ENCODE measurements at places on chromosomes 13 and 19. TPM values are rescaled to one million over a fixed set of nuclear protein-coding genes. Genes with fewer than 3 reads are reported as not detected.
A peak's percentile ranks its signal among the peaks of the same experiment; 100 is the strongest.

DNA sequence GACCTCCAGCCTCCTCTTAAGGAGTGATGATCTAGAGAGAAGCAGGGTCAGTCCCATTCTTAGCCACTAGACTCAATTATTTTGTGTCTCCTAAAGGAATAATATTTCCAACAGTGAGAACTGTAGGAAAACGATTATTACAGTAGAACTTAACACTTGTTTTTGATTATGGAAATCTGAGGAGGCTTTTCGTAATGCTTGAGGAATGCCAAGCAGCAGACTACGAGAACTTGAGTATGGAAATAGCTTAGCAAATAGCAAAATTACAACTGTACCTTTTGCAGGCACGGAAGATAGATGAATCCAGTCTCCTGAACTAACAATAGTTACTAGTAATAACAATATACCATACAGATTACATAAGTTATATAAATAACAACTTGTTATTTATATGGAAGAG, 12.2 kb downstream of the BRD4 start:
- DNase-seq, result no peak
- peaks cover 86% of the 10 kb centered on the region for H3K4me1 ChIP-seq
- H3K4me3 ChIP-seq, result no peak overlapping the region
- H3K27me3 ChIP-seq, result no peaks in the 10 kb centered on the region

GRCh38 chr19:28303502-28303901, 909.4 kb downstream of the UQCRFS1 start:
- H3K27me3 ChIP-seq, result no peaks in the 10 kb centered on the region
- H3K36me3 ChIP-seq, result no peaks in the 10 kb centered on the region
- H3K27ac ChIP-seq, result no peak overlapping the region
- H3K4me3 ChIP-seq, result no peak overlapping the region
- H3K4me1 ChIP-seq, result no peaks in the 10 kb centered on the region

GRCh38 chr13:82062772-82063171, 1721.8 kb upstream of the SPRY2 start:
- no peak overlapping the region for H3K27ac ChIP-seq
- DNase-seq, result no peak
- no peaks in the 10 kb centered on the region for H3K4me1 ChIP-seq
- no peaks in the 10 kb centered on the region for H3K27me3 ChIP-seq
- H3K4me3 ChIP-seq, result no peak overlapping the region
- no peaks in the 10 kb centered on the region for H3K36me3 ChIP-seq

Gene KLK3
- 0.63 TPM for total RNA-seq

DNA sequence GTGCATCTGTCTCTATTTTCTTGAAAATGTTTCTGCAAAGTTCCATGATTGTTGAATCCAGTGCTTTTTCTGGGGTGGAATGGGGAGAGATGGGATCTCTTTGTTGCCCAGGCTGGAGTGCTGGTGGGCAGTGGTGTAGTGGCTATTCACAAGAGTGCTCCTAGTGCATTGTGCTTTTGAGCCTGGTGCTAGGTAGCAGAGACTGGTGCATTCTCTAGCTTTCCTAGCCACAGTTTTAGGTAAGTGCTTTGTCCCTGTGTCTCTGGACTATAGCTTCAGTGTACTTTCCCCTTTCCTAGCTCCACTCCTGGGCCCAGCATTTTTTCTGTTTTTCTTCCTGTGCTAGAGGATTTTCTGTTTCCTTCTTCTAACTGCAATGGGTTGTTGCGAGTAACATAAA, 825.6 kb downstream of the SLITRK6 start:
- DNase-seq, result no peak
- H3K27ac ChIP-seq, result no peak overlapping the region
- no peak overlapping the region for H3K4me3 ChIP-seq
- H3K36me3 ChIP-seq, result no peaks in the 10 kb centered on the region
- no peaks in the 10 kb centered on the region for H3K27me3 ChIP-seq
- no peaks in the 10 kb centered on the region for H3K4me1 ChIP-seq

- no peaks in the 10 kb centered on the region for H3K4me1 ChIP-seq
- peak; percentile 83 for DNase-seq
- H3K27ac ChIP-seq, result no peak overlapping the region
- no peaks in the 10 kb centered on the region for H3K36me3 ChIP-seq
- no peaks in the 10 kb centered on the region for H3K27me3 ChIP-seq
- no peak overlapping the region for H3K4me3 ChIP-seq
Observed at GRCh38 chr19:43446746-43447489, 18.5 kb downstream of the LYPD3 start.

Gene CNN1
- 151 TPM for total RNA-seq

Gene ANKRD24
- total RNA-seq, result 20.4 TPM

GRCh38 chr13:76715621-76716020, 170.6 kb downstream of the KCTD12 start:
- H3K4me1 ChIP-seq, result peaks cover 36% of the 10 kb centered on the region
- no peak for DNase-seq
- H3K27me3 ChIP-seq, result no peaks in the 10 kb centered on the region
- no peak overlapping the region for H3K27ac ChIP-seq
- no peaks in the 10 kb centered on the region for H3K36me3 ChIP-seq

- peak overlapping the region; percentile 42 for H3K27ac ChIP-seq
- H3K27me3 ChIP-seq, result no peaks in the 10 kb centered on the region
- no peak overlapping the region for H3K4me3 ChIP-seq
- H3K4me1 ChIP-seq, result peaks cover 8% of the 10 kb centered on the region
- peak; percentile 48 for DNase-seq
- no peaks in the 10 kb centered on the region for H3K36me3 ChIP-seq
Observed at GRCh38 chr13:48437371-48437770, 24.5 kb upstream of the LPAR6 start.

DNA sequence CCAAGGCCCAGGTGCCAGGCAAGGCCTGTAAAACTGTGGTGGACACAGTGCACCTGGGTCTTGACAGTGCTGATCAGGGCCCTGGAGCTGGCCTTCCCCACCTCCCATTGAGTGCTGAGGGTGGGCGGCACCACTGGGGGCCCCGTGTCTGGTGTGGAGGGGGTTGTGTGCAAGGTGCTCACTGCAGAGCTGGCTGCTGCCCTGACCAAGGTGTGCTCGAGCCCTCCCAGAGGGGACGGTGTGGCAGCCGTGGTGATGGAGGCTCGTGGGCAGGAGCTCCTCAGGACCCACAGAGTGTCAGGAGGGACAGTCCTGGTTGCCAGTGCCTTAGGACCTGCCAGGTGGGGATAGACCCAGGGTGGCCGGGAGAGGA, 23.0 kb downstream of the ATP4B start:
- H3K36me3 ChIP-seq, result no peaks in the 10 kb centered on the region
- H3K4me1 ChIP-seq, result no peaks in the 10 kb centered on the region
- no peaks in the 10 kb centered on the region for H3K27me3 ChIP-seq
- H3K4me3 ChIP-seq, result no peak overlapping the region

DNA sequence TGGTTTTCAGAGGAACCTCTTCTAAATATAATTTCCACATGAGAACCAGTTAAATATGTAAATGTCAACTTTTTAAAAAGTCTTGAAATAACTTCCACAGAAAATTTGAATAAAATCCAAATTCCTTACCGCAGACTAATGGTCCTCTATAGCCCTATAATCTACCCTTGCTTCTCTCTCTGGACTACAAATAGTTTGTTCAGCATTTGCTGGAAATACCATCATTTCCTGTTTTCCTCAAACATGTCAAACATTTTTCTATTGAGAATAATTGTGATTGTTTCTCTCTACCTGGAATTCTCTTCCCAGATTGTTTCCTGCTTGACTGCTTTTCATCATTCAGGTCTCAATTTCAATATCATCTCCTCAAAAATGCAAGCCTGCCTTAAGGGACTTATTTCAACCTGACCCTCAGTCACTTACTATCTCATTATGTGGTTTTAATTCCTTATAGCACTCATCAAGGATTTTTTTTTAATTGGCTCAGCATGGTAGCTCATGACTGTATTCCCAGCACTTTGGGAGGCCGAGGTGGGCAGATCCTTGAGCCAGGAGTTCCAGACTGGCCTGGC, 898.9 kb upstream of the MIR17HG start:
- H3K36me3 ChIP-seq, result no peaks in the 10 kb centered on the region
- peaks cover 4% of the 10 kb centered on the region for H3K4me1 ChIP-seq
- no peak overlapping the region for H3K27ac ChIP-seq
- no peaks in the 10 kb centered on the region for H3K27me3 ChIP-seq
- no peak for DNase-seq

DNA sequence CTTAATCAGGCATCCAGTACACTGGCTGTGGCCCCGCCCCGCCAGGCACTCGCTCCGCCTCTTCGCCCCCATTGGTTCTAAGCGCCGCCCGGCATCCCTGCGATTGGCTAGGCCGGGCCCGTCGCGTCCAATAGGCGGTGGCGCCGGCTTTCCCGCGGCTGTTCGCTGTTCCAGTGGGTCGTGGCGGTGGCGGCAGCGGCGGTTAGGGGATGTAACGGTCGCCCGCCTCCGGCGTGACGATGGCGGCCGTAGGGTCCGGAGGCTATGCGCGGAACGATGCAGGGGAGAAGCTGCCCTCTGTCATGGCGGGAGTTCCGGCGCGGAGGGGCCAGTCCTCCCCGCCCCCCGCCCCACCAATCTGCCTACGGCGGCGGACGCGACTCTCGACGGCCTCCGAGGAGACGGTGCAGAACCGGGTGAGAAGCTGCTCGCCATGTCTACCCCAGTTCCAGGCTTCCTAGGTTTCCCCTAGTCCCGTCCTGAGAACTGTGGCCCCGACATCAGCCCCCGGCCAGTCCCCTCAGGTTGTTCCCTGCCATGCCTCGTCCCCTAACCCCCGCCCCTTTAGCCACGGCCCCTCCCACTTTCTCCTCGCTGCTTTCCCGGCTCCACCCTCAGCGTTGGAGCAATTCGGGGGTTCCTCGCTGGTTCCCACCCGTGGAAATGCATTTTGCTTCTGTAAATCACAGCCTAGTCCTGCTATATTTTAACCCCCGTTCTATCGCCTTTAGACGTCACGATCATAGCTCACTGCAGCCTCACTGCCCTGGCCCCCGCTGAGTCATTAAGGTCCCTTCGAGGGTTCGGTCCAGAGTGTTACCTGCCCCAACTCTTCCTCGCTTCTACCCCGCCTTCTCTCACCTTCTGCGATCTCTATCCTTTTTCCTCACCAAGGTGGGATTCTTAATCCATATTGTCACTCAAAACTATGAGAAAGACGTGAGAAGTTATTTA, at the start of gene WDR62:
Gene WDR62 (plus strand): TSS at position 165 of the 954 bp plus-strand sequence. CDS start 75 bp downstream, at position 240.
- DNase-seq, result peak; percentile 96
- H3K27ac ChIP-seq, result peak within 1 kb of the TSS; percentile 98
- no peaks in the 10 kb centered on the region for H3K36me3 ChIP-seq
- H3K27me3 ChIP-seq, result no peaks in the 10 kb centered on the region

- no peak for DNase-seq
- H3K4me3 ChIP-seq, result no peak overlapping the region
- no peaks in the 10 kb centered on the region for H3K36me3 ChIP-seq
- no peaks in the 10 kb centered on the region for H3K27me3 ChIP-seq
- H3K27ac ChIP-seq, result no peak overlapping the region
Observed at GRCh38 chr13:69319656-69320055, 788.0 kb upstream of the ATXN8OS start.

Gene RYR1
- total RNA-seq, result 11.8 TPM

Gene BIVM
- total RNA-seq, result 9.1 TPM

DNA sequence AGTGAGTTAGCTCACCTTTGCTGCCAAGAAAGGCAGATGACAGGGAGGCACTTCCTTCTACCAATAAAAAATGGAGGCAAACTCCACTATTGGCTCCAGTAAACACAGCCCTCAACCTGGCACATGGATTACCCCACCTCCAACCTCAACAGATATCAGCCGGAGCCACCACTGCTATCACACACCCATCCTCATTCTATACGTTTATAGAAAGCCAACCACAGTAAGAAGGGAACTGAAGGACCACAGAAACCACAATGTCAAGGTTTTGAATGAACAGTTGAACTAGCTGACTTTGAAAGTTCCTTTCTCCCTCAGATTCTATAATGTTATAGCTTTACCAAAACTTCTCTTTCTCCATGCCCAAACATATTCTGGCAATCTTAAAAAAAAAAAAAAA, 526.2 kb downstream of the UQCRFS1 start:
- H3K4me1 ChIP-seq, result no peaks in the 10 kb centered on the region
- no peaks in the 10 kb centered on the region for H3K27me3 ChIP-seq
- no peak overlapping the region for H3K27ac ChIP-seq
- no peak for DNase-seq
